ENCODE measurements at places on chromosomes 12 and 14.

GRCh38 chr12:111925171-111925570, 83.1 kb downstream of the MAPKAPK5 start:
- DNase-seq = no peak

DNA sequence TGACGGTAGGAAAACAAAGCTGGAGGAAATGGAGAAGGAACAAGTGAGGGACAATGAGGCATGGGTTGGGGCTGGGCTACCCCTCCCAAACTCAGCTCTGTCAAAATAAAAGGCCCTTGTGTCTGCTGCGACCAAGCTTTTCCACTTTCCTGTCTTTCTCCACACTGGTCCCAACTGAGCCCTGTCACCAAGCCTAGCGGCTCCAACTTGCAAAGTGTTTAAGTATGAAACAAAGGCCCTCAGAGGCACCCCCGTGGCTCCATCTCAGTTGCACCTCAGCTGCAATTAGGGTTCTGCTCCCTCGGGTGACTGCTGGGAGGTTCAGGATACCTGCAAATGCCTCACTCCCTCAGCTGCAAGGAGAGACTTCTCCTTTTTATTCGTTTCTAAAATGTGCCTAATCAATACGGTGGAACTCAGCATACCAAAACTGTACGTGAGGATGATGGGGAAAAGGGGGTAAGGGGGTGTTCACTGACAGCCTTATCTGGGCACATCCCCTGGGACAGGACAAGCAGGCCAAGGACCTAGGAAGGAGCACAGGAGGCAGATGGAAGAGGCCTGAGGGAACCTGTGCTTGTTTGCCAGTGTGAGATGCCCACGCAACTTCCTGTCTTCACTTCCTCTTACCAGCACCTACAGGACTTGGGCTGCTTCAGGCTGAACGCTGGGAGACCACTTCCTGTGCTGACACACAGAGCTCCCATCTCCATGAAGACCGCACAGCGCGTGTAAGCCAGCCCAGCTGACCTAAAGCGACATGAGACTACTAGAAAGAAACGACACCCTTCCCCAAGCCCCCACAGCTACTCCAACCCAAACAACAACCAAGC, 8.9 kb downstream of the VAMP1 start:
- no peak for DNase-seq

- no peak for DNase-seq
Measured at GRCh38 chr12:2691006-2691344, 103.8 kb upstream of the FKBP4 start.

DNA sequence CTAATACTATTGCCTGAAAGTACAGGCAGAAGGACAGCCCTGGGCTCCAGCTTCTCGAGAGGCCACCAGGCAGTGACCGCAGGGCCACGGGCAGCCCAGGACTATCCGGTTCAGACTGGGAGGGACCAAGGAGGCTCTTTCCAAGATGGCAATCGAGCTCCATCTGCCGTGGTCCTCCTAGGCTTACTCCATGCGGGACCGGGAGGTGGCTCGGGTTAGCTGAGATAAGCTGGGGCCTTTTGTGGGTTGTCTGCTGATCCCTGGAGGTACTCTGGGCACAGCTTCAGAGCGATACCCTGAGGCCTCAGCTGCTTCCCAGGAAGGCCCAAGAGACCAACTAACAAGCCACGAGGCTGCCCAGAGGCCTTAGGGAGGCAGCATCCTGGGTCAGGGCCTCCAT, 33.1 kb downstream of the SNRNP35 start:
- no peak for DNase-seq

DNA sequence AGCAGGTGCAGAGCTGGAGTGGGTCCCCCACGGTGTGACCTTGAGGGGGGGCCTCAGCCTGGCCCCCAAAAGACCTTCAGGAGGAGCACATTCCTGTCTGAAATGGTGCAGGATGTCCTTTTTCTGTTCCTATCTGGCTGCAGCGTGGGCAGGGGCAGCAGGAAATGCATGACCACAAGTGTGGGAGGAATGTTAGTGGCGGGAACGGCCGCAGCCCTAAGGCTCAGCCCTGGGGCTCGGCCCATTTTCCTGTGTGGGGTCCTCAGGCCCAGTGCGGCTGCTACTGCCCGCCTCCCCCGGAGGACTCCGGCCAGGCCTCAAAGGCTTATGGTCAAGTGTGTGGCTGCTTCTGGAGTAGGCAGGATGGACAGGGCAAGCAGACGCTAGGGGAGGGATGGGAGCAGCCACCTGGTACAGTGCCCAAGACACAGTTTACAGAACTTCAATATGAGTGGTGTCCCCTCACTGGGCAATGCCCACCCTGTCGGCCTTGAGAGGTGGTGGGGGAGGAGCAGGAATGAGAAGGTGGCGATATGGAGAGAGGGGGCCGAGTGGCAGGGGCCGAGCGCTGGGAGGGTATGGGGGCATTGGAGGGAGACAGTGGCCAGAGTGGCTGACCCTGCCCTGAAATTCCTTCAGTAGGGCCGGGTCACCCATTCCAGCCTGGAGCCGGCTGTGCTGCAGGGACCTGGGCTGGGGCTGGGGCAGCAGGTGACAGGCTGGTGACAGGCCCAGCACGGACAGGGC, 137.4 kb downstream of the CALM1 start:
- DNase-seq = no peak

DNA sequence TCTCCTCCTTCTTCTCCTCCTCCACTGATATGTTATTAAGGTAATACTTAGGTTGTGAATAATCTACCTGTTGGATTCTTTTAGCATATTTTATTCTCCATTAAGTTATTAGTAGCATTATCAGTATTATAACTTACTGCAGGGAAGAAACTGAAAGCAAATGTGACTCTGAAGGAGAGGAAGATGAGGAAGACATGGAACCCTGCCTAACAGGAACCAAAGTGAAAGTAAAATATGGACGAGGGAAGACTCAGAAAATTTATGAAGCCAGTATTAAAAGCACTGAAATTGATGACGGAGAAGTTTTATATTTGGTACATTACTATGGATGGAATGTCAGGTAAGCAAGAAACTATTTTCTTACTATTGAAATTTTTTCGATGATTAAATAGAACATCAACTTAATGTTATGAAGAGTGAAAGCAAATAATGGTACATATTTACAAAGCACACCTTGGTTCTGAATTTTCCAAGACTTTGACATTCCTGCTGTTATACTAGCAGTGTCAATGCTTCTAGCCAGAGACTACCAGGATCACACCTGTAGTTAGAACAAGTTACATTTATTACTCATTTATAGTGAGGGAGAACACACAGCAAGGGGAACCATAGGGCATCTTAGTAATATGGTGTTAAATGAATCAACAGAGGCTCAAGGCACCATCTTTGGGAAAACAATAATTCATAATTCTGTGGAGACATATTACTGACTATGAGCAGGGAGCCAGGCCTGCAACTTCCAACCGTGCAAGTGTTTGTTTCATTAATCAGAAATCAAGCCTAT, 42.0 kb upstream of the TOMM20L start:
- DNase-seq = no peak

DNA sequence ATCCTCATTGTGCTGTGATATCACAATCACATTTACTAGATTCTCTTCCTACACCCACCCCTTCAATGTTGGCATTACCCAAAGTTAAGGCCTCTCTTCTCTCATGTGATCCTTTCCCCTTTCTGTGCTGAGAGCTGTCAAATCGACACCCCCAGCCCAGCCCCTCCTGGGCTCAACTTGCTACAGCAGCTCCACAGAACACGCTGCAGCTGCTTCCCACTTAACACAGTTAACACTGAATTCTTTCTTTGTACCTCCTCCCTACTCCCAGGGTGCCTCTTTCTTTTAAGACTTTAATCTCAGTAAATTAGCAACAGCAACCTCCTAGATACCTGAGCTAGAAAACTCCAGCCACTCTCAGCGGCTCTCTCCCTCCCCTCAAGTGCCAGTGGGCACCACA, 17.8 kb downstream of the SPTB start:
- DNase-seq = no peak

DNA sequence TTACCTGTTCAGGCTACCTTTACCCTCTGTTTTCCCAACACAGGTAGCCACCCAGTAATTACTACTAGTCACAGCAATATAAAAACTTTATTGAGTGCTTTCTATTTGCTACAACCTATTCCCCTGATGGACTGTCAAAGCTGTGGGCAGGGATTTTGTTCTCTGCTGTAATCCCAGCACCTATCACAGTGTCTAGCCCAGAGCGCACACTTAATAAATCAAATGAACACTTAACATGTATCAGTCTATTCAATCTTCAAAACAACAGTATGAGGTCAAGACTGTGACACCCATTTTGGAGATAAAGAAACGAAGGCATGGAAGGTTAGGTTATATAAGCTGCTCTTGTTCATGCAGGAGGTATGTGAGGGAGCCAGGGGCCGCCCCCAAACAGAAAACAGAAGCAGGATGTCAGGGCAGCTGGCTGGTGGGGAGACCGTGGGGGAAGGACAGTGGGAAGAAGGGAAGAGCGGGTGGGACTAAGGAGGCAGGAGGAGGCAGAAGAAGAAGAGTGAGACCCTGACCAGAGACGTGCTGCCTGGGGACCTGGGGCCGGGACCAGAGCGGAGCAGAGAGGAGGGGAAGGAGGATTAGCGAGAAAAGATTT, 1.7 kb downstream of the TNFRSF1A start:
- no peak for DNase-seq

DNA sequence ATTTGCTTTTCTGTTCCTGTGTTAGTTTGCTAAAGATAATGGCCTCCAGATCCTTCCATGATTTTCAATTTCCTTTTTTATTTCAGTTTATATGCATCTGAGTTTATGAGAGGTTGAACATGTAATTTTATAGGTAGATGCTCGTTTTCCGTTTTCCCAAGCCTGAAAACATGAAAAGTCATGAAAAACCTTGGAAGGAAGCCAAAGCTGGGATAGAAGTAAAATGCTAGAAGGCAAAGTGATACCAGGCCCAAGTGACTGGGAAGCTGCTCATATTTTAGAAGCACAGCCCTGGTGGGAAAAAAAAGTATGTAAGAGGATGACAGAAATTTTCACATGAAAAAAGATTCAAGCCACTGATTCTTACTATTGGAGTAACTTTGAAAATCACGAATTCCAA, 290.8 kb downstream of the PRKD1 start:
- no peak for DNase-seq

DNA sequence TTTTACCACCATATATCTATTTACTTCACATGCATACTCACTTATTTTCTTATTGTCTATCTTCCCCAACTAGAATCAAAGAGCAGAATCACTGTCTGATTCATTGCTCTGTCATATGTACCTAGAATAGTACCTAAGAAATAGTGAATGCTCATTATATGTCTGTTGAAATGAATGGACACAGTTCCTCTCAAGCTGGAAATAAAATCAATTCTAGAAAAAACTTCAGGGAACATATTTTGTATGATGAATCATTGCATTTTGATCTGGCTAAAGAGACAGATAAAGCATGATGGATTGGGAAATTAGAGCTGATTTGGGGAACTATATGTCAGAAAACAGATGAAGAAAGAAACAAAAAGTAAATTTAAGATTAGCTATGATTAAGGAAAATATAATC, 623.3 kb downstream of the C12orf50 start:
- DNase-seq = no peak

DNA sequence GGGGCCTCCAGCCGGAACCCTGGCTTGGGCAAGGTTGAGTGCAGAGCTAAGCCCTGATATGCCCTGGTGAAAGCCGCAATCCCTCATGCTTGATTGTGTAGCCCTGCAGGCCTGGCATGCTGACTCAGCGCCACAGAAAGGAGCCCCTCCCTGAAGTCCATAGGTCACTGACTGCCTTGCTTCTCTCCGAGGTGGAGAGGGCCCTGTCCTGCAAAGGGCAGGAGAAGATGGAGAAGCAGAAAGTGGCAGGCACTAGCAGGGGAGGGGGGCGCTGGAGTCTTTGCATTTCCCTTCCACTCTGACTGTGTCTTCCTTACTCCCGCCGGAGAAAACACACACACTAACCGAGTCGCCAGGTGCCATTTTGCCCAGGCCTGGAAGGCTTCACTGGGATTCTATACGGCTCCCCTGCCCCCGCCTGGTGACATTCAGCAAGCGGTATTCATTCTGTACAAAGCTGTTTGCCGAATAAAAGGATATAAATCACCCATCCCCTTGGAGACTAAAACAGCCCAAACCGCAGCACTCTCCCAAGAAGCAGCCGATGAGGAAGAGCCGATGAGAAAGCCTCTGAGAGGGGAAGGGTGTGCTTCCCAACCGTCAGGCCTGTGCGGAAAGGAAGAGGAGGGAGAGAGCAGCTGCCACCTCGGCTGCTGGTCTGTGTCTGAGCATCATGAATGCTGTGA, 69.8 kb downstream of the SLC6A12 start:
- DNase-seq = peak; percentile 69

DNA sequence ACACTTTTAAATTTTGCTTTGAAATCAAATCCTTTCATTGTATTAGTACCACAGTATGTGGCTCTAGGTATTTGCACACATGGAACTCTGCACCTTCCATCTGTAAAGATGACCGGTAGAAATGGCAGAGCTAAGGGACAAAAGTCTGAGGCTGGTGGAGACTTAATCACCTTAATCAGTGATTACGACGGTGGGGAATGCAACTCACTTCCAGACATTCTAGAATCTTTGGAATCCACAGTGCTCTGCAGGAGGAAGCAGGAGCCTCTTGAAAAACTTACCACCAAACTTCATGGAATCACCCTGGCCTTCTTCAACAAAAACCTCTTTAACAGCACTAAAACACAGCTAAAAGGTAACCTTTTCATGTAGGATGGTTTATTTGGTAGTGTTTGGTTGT, 3.9 kb upstream of the DACT1 start:
- no peak for DNase-seq

DNA sequence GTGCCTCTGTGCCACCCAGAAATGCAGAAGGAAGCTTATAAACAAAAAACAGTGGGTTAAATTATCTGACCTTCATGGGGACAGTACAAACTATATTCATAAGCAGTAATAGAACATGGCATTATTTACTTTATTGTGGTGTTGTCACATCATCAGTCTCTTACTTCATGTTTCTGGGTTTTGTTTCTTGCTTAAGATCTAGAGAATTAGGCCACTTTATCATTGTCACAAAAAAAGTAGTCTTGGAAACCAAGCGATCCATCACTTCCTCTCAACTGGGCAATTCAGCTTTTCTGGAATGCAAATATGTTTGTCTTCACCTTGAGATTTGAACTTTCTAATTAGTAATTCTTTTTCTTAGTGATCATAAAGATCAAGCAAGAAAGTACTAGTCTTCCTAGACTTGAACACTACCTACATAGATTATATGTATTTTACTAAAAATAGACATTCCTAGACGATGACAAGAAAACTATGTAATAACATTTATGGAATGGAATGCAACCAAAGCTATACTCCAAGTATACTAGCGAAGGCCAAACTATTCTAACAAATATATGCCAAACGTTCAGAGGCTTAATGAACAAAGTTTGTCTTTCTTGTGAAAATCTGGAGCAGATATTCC, 363.4 kb downstream of the DAD1 start:
- no peak for DNase-seq

DNA sequence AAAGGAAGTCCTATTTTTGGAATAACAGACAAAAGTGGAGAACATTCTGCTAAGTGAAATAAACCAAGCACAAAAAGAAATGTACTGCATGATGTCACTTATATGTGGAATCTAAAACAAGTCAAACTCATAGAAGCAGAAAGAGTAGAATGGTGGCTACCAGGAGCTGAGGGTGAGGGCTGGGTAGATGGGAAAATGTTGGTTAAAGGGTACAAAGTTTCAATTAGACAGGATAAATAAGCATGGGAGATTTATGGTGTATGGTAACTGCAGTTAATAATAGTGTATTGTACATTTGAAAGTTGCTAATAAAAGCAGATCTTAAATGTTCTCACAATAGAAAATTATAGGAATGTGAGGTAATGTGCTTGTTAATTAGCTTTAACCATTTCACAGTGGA, 12.8 kb downstream of the LUM start:
- DNase-seq = no peak

- no peak for DNase-seq
Measured at GRCh38 chr14:74710480-74710879, 2.4 kb downstream of the AREL1 start.
